ENCODE measurements at places on chromosomes 3 and 15.

DNA sequence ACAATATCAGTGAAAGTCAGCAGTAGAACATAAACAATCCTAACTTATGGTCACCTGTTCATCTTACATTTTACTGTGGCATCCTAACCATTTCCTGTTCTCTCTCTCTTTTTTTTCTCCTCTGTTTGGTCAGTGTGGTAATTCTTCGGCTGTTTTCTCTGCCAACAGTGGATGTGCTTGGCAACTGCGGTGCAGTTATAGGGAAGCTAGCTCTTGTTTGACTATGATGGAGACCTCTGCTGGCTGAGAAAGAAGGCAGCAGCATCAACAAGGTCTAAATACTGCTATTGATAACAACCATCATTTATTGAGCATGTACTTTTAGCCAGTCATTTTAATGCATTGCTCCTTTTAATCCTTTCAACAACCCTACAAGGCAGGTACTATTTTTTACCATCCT lies 723 bp upstream of the DRD3 start:
- DNase-seq: no peak

DNA sequence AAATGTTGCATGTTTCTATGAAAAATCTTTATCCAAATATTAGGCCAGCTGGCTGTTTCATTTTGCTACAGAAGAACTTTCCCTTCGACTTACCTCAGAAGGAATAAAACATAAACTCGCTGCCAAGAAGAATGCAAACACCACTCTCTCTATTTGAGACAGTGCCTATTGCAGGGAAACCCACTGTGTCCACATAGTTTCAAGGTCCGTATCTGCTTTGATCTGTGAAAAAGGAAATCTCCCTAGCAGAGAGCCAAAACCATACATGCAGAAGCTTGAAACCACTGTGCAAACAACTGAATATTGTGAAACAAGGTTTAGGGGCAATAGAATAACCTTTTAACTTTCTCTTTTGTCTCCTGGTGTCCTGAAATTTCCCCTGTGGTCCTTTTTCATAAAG lies 35.0 kb upstream of the CAPN7 start:
- no peak for DNase-seq

DNA sequence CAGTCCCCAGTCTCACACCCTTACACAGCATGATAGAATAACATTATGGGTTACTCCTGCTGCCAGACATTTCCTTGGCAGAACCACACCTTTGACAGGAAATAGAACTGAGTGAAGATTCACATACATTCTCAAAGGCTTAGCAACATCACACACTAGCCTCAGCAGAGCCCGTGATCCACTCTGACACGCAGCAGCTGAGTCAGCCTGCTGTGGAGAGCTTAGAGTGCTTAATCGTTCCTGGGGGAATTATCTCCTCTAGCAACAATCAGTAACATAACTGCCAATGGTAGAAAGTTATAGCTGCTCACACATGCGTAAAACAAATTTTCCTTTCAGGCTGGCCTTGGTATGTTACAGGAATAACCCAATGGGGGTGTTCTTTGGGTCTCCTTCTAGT lies 382.1 kb downstream of the GAP43 start:
- DNase-seq: no peak

GRCh38 chr3:67327582-67327981 lies 326.8 kb downstream of the SUCLG2 start:
- no peak for DNase-seq

- DNase-seq: no peak
Measured at GRCh38 chr3:28243424-28244106, 2.1 kb downstream of the CMC1 start.

DNA sequence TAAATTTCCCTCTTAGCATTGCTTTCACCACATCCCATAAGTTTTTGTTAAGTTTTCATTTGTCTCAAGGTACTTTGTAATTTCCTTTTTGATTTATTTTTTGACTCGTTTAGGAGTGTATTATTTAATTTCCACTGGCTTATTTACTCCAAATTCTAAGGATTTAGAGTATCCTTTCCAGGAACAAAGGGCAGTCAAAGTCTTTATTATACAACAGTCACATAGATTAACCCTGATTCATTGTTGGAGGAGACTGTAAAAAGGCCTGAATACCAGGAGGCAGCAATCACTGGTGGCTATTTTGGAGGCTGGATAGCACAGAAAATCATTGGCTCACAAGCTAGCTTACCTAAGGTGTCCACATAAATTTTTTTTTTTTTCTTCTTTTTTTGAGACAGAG lies 39.9 kb downstream of the OIP5 start:
- DNase-seq: no peak

- DNase-seq: no peak
Measured at GRCh38 chr3:99175276-99175812, 273.8 kb upstream of the DCBLD2 start.

GRCh38 chr3:159724627-159725026 lies 264.0 kb upstream of the IL12A start:
- DNase-seq: no peak

DNA sequence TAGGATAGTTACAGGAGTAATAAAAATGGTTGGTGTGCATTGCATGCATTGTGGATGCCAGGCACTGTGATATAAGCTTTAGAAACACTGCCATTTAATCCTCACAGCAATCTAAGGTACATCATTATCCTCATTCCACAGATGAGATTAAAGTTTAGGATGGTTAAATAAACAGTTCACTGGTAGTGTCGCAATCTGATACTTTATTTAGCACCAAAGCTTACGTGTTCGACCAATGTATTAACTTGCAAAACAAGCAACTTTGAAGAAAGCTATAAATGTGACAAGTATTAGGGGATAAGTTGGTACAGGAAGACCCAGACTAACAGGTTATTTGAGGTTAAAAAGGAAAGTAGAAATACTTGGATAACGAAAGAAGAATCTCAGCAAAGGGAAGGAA lies 150.5 kb upstream of the ZNF385D start:
- DNase-seq: no peak

DNA sequence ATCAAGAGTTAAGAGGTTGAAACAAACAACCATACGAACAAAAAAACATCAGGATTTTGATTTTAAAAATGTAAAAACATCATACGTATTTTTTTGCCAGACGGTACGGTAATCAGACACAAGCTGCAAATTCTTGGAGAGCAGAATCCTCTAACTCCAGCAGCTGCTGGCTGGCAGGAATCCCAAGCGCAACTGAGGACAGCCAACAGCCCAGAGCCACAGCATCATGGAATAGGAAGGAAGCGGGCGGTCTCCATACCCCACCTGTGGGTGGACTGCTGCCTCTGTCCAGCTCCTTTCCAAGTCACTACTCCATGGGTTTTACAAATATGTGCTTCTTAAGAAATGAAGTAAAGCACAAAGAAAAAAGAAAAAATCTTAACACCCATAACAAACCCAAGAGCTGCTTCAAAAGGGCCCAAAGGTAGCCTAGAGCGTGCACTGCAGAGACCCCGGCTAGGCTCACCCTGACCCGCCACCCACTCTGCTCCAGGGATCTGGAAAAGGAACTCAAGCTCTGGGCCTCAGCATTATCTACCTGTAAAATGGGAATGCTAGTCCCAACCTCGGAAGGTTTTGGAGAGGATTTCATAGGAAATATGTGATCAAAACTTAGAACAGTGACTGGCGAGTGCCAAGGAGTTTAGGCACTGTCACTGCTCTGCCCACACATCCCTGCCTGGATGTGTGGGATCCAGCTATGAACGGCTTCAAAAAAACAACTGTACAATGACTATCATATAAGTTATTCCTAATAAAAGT lies 33.4 kb downstream of the ZXDC start:
- no peak for DNase-seq

- no peak for DNase-seq
Measured at GRCh38 chr3:107641572-107642307, 119.0 kb downstream of the BBX start.

DNA sequence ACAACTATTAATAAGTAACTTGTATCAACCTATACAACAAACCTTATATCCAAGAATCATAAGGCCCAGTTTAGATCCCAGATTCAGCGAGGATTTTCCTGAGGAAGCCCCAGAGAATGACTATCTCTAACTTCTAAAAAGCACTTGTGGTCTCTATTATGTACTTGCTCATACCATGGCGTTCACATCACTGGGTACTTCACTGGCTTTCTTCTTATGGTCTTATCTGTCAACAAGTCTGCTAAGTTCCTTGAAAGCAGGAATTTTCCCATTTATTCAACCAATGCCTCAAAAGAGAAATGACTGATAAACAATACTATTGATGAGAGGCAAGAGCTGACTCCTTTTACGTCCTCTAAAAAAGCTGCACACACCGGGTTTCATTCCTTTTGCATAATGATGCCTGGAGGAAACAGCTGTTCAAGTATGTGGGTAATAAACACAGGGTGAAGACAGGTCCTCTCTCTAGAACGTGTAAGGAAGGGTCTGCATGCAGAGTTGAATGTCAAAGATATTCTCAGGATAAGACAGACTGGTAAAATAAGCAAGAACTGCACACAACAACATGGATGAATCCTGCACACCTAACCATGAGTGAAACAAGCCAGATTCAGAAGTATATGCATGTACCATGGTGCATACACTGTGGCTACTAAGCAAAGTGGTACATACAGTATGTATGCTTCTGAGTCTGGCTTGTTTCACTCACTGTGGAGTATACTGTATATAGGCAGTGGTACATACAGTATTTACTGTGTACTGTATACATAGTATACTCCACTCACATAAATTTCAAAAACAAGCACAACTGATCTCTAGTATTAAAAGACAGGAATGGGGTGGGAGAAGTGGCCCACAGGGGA lies 408.7 kb downstream of the SHQ1 start:
- no peak for DNase-seq

- no peak for DNase-seq
Measured at GRCh38 chr15:82663186-82663600, 16.0 kb upstream of the CPEB1 start.

- DNase-seq: no peak
Measured at GRCh38 chr15:60183366-60183765, 179.3 kb downstream of the FOXB1 start.

DNA sequence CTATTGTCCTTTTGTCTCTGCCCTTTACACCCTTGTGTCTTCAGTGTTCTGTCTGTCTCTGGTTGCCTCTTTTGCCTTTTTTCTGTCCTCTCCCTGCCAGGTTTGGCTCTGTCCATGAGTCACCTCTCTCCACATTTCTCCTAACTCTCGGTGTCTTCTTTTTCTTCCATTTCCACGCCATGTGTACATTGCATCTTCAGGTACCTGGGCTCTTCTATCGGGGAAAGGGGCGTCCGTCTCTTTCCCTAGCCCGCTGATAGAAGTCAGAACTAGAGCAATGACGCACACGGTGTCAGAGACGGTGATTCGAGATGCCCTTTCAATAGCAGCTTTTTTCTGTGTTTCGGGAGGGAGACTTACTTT lies 641 bp downstream of the OPA1 start:
- DNase-seq: no peak
